Breast epithelium (tissue), 4 donors: ENCODE measurements at places on chromosomes 1 and 21.

DNA sequence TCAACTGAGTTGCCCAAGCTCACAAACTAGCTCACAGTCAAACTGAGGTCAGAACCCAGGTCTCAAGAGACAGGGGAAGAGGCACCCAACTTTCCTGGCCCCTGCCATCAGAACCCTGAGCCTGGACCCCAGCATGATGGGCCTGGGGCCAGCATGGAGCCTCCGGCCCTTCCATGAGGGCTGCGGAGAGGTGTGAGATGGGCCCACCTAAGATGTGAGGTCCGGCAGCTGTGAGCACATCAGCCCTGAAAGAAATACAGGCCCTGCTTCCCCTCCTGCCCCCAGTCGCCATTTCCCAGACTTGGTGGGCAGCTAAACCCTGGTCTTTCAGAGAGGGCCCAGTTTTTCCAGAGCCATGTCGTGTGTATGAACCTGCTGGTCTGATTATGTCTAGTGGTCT, 30.6 kb downstream of the QSOX1 start:
- no peak for DNase-seq

GRCh38 chr1:33637846-33638440, 165.5 kb downstream of the ZSCAN20 start:
- DNase-seq: no peak

DNA sequence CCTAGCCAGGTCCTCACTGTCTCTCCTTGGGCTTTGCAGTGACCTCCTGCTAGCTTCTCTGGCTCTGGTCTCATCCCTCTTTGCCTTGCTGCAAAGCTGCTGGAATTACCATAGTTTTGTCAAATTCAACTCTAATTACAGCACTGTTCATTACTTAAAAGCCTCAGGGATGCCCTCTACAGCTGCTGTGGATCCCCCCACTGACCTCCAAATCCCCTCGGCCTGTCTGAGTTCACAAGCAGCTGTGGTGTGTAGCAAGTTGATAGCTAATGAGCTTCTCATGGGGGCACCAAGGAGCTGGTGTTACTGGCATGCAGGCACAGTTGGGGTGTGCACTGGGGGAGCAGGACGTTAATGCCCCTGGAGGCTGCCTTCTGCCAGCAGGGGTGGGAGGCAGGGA, 24.8 kb downstream of the NIPAL3 start:
- no peak for DNase-seq

DNA sequence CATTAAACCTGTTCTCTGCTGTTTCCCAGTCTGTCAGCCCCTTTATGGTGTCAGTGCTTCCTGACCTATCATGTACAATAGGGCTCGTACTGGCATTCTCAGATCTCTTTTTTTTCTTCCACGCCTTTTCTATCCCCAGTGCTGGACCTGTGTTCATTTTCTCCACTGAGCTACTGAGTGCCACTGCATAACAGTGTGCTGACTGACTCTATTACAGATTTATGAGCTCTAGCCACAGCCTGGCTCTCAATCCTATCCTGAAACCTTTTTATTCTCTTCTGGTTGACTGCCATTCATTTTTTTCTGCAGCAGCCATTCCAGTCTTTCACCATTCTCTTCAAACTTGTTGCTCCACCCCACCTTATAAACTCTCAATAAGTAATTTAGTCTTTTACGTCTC, 59.6 kb upstream of the MACF1 start:
- DNase-seq: no peak

DNA sequence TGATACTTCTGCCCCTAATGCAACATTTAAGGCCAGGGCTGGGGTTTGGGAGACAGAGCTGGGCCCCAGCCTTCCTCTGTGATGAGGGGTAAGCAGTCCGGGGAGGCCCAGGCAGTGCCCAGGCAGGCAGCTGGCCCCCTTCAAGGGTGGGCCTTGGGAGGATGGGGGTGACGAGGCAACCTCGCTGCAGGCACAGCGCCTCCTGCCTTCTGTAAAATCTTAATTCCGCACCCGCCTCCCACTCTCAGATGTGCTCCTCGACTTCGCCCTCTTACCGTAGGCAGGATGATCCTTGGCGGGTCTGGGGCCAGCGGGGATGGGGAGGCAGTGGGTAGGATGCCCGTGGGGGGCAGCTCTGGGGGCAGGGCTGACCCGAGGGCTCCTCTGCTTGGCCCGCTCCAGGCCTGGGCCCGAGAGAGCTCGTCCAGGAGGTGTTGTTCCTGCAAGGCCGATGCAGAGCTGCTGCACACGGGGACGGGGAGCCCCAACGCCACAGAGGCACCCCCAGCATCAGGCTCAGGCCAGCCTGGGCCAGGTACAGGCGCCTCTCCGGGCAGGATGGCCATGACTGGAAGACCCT, 9.1 kb downstream of the C21orf58 start:
- DNase-seq: no peak

DNA sequence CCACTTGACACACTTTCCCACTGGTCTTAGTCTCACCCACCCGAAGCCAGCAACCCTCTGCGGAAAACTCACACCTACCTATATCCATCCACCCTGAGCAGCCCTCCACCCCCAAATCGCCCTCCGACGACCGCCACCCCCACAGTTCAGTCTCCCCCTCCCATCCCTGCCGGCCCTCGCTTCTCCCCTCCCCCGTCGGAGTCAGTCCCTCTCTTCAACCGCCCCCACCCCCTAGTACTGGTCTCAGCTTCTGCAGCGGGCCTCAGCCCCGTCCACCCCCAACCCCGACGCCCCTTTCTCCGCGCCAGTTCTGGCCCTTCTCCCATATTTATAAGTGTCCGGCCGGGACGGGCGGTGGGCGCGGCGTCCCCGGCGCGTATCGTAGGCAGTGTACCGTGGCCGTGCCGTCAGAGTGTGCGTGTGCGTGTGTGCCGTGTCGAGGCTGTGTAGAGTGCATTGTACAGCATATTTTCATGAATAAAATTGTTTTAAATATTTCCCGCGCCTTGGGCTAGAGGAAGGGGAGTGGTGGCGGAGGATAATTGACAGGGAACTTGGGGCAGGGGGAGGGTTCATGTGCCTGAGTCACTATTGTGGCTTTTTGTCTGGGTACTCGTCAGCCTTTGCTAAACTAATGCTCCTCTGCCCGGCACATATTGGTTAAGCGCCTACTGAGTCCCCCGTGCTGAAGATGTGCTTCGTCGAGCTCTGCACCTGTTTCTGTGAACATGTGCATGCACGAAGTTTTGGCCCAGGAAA, 22.0 kb downstream of the FOXO6 start:
- DNase-seq: no peak

- DNase-seq: no peak
These were observed 137.5 kb downstream of the TGFB2 start for GRCh38 chr1:218482683-218483082.

- no peak for DNase-seq
These were observed 264.0 kb upstream of the CAMK1G start for GRCh38 chr1:209319549-209319948.

- DNase-seq: no peak
These were observed 6.3 kb upstream of the ERRFI1 start for GRCh38 chr1:8032366-8032910.

DNA sequence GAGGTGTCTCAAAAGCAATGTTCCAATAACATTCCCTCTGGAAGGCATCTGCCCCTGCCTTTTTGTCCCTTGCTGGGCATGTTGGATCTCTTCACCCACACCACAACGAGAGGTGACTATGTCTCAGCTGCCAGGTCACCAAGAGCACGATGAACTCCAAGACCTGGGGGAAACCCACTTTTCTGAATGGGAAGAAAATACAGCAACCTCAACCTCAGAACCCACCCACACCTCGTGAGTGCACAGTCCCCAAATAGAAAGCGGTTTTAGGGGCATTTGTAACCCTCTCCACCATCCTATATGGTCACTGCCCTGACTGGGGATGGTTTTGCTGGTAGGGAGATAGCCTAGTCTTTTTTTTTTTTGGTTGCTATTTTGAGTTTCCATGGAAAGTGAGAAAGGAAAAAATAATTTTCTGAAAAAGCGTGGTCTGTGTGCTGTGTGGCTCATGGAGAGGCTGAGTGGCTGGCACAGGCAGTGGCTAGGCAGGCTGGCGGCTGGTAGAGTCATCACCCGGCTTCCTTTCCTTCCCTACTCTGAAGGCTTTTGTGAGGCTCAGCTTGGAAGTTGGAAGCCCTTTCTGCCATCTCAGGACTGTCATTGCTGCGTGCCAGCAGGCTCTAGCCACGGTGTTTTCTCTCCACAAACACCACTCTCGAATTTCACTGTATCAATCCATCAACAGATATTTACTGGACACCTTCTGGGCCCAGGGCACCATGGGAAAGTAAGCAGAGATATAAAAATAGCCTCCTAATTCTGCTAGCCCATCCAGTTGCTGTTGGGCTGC, 15.8 kb downstream of the TSPAN2 start:
- DNase-seq: no peak

DNA sequence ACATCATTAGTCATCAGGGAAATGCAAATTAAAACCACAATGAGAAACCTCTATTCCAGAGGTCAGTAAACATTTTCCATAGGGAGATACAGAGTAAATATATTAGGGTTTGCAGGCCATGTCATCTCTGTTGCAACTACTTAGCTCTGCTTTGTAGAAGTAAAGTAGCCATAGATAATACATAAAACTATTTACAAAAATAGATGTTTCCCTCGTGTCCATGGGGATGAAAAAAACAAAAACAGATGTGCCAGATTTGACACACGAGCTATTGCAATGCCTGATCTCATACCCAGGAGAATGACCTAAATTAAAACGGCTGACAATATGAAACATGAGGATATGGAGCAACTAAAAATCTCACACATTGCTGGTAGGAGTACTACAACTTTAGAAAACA, 17.3 kb downstream of the LTN1 start:
- no peak for DNase-seq

GRCh38 chr1:29767088-29767685, 530.9 kb downstream of the PTPRU start:
- no peak for DNase-seq

DNA sequence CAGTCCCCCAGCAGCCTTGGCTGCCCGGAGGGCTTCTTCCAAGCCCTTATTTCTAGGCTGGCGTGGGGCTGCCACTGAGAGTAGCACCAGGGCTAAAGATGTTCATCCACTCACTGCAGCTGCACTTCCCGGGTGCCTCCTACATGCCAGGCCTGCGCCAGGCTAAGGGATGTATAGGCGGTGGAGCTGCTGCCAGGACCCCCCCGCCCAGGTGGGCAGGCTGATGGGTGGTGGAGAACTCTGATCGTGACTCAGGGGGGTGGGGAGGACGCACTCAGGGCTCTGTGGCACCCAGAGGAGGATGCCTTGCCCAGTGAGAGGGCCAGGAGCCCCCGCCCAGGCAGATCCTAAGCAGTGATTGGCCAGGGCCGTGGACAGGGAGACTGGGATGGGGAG, 34.1 kb downstream of the CFAP74 start:
- DNase-seq: no peak

- no peak for DNase-seq
These were observed 172.1 kb downstream of the HHAT start for GRCh38 chr1:210500831-210501230.

DNA sequence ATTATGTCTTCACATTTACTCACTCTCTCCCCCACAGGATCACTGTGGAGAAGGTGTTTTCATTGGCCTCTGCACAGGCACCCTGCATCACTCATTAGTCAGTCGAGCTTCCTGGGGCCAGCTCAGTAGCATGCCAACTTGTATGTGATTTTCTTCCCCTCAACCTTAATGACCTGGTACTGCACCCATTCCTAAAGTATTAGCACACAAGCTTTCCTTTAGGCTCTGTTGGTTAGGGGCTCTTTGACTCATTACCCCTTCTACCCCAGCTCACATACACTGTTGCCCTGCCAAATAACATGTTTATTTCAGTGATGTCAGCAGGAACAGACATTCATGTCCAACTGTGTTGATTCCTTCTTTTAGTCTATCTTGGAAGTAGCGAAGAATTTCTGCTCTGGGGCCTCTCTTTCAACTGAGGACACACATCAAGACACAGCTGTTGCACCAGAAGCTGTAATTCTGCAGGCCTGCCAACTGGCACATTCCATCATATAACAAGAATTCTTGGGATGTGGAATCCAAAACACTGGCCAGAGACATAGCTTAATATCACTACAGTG, 603.5 kb upstream of the ADAMTS5 start:
- DNase-seq: no peak
